ENCODE measurements at places on chromosomes 2 and 18.

DNA sequence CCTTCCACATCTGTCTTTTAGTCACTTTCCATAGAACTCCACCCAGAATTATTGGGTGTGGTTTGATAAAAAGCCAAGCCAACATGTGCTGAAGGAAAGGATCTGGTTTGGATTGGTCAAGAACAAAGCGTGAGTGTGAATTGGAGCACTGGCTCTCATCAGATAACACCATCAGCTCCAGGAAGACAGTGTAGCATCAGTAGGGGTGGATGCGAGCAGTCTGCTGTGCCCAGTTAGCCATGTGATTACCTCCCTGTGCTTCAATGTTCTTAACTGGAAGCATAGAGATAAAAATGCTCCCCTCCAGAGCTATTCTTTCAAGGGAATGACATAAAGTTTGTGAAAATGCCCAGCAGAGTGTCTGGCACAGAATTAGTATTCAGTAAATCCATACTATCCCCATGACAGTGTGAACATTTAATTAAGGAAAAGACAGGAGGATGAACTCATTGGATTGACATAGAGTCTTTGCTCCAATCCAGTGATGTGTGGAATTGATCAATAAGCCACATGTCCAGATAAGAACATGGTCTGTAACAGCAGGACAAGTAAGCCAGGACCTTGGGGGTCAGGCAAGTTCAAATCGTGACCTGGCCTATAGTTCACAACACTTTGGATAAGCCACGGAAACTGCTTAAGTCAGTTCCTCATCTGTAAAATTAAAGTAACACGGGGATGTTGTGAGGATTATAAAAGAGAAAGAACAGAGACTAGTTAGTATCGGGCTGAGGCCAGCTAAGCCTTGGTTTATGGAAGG is 68.0 kb downstream of the FAM124B start:
- no peak for DNase-seq

DNA sequence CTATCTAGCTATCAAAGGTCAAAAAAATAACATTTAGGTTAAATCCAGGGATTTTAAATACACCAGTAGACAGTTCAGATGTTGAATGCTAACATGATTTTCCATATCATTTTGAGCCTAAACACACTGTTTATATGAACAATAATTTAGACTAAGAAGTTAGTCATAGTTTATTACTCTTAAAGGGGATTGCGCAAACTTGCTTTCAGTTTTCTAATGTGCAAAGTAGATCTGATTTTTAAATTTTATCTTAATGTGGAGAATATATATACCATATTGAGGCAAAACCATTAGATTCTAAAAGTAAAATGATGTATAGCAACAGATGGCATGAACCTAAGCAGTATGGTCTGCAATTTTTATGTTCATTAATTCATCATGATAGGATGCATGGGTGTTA is 76.6 kb downstream of the CDH7 start:
- no peak for DNase-seq

GRCh38 chr18:11905613-11906012 is 2.5 kb downstream of the MPPE1 start:
- no peak for DNase-seq

DNA sequence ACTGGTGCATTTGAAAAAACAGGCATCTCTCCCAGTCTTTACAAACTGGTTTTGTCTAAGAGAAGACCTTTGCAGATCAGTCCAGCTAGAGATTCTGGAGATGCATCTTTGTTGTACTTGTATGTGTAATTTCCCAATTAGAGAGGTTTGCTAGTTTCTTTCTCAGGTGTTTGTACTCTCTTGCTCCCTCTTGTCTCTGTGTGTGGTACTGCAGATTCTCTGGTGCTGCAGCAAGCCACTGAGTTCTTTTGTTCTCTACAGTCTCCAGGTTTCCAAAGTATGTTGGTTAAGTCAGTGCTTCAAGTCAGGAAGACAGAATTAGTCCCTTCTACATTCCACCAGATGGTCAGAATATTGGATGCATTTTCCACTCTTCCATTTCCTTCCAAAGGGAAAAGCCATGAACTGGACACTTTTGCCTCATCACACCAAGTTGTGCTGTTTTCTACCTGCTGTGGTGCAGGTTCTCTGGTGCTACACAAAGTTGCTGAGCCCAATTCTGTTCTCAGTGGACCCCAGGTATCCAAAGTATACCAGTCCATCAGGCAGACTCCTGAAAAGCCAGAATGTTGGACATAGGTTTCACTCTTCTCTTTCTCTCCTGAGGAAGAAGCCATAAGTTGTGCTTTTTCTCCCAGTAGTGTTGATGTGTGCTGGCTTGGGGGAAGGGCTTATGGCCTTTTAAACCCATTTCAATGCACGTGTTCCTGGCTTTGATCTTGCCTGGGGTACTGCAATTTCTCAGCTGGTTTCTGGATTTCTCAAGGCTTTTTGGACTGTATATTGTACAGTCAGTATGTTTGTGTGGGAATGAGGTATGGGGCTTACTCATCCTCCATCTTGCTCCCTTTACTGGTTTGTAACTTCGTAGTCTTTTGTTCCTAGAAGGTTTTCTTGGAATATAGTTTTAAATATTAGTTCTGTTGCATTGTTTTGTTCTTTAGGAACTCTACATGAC is 29.8 kb downstream of the EPC2 start:
- DNase-seq = no peak

GRCh38 chr18:21327101-21327500 is 85.1 kb downstream of the GREB1L start:
- no peak for DNase-seq

GRCh38 chr2:48315896-48316194 is 214.1 kb upstream of the STON1 start:
- no peak for DNase-seq

GRCh38 chr2:136230464-136230863 is 112.5 kb upstream of the CXCR4 start:
- no peak for DNase-seq

- DNase-seq = no peak
Measured at GRCh38 chr2:178873912-178874311, 66.7 kb upstream of the TTN start.

DNA sequence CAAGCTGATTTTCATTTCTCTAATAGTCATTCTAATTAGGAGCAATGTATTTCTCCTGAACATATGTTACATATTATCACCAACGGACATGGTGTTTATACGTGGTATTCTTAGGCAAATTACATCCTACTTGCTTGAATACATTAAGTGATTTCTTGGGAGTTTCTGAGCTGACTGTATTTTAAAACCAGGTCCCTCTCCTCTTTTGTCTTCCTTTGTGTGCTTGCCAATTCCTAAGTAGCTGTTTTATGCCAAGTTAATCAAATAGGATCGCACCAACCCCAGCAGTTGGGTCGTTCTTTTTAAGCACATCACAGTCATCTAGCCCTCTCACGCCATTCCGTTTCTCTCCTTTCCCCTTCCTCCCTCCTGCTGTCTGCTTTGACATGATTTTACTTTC is 75.4 kb upstream of the MAP2 start:
- DNase-seq = no peak

DNA sequence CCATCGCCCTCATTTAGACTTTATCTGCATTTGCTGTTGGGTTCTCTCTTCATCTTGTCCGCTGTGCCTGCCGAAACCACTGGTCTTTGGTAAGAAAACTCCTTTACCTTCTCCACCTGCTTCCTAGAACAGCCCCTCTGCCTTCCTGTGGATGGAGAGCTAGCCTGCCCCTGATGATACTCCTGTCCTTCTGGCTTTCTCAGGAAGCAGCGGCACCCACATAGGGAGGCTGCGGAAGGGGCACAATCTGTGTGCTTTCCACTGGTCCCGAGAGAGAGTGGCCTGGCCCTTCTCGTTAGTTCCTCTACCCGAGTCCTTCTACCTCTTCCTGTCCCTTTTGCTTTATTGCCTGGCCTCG is 80.3 kb upstream of the RBM44 start:
- no peak for DNase-seq

DNA sequence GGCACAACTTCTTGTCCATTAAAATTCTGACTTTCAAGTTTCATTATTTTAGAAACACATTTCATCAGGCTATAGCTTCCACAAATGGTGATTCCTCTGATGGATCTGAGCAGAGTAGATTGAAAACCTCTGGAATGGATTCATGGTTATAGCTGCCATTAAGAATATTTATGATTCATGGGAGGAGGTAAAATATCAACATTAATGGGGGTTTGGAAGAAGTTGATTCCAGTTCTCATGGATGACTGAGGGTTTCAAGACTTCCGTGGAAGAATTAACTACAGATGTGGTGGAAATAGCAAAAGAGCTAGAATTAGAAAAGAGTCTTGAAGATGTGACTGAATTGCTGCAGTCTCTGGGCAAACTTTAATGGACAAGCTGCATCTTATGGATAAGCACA is 797.4 kb downstream of the SUCLG1 start:
- DNase-seq = no peak

DNA sequence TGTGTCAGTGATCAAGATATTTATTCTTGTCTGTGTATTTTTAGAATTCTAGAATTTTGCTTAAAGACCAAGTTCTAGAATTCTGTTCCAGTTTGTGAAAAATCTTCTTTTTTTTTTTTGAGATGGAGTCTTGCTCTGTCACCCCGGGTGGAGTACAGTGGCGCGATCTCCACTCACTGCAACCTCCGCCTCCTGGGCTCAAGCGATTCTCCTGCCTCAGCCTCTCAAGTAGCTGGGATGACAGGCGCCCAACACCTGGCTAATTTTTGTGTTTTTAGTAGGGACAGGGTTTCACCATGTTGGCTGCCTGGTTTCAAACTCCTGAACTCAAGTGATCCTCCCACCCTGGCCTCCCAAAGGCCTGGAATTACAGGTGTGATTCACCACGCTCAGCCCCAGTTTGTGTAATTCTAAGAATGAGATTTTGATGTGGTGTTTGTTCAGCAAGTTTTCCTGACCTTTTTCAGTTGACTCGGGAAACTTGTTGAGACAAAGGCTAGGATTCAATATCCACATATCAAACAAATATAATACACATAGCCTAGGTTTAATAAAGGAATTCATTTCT is 3.6 kb downstream of the EIF5B start:
- DNase-seq = no peak

DNA sequence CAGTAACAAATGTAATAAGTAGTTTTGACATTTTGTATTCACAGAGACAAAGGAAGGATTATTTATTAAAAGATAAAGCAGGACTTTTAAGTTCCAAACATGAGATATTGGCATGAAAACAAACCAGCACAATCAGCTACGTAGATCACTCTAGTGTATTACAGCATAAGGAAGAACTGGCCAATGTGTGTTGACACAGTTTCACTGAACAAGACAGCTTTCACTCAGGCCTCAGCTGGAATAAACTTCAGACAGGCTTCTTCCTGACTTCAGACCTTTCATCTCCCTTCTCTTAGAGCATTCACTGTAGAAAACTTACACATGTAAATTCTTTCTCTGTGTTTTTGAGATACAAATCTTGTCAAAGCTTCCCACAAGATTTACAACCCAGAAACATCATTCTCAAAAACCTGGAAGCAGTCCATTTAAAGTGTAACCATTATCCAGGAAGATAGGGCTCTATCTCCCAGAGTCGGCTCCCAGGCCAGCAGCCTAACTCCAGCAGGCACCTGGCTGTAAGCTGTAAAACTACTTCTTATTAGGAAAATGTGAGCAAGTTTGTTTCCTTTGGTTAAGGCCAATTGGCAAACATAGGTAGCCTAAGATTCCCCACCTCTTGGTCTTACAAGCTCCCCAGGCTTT is 768.3 kb upstream of the CDH7 start:
- no peak for DNase-seq

- DNase-seq = no peak
Measured at GRCh38 chr2:38653715-38654527, 12.0 kb upstream of the GALM start.

DNA sequence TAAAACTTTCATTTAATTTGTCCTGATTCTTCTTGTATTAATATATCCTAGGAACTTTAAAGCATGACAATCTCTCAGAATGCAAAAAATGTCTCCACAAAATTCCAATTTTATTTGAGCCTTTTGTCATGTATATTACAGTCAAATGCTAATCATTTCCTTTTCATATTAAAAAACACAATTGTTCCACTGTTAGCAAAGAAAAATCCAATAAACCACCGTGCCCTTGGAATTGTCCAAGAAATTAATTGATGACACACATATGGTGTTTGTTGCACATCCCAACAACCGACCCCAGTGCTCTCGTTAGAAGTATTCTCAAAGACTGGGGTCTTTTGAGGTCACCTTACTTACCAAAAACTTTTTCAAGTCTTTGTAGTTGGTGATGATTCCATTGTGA is 28.1 kb downstream of the GFPT1 start:
- no peak for DNase-seq

- DNase-seq = no peak
Measured at GRCh38 chr2:113060796-113061195, 1.8 kb downstream of the IL36RN start.

GRCh38 chr2:217986256-217986961 is 16.4 kb downstream of the TNS1 start:
- DNase-seq = no peak

GRCh38 chr18:70311726-70312125 is 22.9 kb downstream of the SOCS6 start:
- DNase-seq = no peak

DNA sequence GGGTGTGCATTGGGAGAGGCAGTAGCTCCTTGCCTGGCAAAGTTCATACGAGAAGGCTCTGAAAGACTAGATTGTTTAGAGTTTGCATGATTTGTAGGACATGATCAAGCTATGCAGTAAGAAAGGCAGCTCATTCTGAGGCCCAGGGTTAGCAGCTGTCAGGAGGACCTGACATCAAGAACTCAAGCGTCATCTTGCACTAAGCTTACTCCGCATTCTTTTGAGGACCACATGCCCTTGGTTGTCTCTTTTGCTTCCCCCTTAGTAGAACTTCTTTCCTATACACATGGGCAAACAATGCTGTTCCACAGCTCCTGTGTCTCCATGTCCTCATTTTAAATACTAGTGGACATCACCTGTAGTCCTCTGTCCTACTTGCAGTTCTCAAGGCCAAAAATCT is 14.0 kb downstream of the ZNF532 start:
- no peak for DNase-seq

GRCh38 chr2:149720615-149721014 is 133.0 kb upstream of the MMADHC start:
- DNase-seq = no peak

GRCh38 chr2:233794128-233794658 is 16.1 kb downstream of the MROH2A start:
- no peak for DNase-seq

DNA sequence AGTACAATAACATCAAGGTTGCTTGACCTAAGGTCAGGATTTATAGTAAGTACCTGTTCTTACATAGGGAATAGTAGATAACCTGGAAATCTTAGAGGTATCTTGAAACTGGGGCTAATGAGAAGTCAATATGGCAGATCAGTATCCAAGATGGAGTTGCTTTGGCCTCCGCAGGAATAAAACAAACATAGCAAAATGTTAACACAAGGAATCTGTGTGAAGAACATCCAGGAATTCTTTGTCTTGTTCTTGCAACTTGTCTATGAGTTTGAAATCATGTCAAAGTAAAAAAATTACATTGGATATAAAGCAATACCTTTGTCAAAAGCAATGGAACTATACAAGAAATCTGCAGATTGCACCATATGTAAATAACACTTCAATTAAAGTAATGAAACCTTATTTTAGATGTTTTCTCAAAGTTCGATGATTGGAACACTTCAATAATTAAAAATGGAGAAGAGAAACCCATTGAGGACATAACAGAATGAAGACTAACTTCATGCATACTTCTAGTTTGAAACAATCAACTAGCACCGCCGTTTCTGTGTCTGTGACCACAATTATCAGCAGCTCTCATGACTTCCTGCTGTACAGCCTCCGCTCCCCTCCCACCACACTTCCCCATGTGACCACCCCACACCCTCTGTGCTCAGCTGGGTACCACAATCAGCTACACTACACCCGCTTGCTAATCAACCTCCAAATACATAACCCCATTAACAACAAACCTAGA is 27.6 kb downstream of the C2orf76 start:
- no peak for DNase-seq
